ENCODE measurements at places on chromosomes 1 and 21.

- no peak for DNase-seq
Observed at GRCh38 chr1:245099401-245099800, 55.4 kb upstream of the KIF26B start.

GRCh38 chr1:200917291-200917817 lies 22.7 kb downstream of the INAVA start:
- peak; percentile 93 for DNase-seq

DNA sequence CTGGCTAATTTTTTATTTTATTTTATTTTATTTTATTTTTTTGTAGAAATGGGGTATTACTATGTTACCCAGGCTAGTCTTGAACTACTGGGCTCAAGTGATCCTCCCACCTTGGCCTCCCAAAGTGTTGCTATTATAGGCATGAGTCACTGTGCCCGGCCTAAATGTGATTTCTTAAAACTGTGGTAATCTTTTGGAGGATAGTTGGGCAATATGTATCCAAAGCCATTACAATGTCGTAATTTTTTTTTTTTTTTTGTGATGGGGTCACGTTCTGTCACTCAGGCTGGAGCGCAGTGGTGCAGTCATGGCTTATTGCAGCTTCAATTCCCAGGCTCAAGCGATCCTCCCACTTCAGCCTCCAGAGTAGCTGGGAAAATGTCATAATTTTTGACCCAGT lies 14.2 kb downstream of the ETV3L start:
- no peak for DNase-seq

- peak; percentile 99 for DNase-seq
Observed at GRCh38 chr1:243712242-243712641, 137.8 kb downstream of the AKT3 start.

- no peak for DNase-seq
Observed at GRCh38 chr1:180922631-180923015, 9.9 kb downstream of the KIAA1614 start.

DNA sequence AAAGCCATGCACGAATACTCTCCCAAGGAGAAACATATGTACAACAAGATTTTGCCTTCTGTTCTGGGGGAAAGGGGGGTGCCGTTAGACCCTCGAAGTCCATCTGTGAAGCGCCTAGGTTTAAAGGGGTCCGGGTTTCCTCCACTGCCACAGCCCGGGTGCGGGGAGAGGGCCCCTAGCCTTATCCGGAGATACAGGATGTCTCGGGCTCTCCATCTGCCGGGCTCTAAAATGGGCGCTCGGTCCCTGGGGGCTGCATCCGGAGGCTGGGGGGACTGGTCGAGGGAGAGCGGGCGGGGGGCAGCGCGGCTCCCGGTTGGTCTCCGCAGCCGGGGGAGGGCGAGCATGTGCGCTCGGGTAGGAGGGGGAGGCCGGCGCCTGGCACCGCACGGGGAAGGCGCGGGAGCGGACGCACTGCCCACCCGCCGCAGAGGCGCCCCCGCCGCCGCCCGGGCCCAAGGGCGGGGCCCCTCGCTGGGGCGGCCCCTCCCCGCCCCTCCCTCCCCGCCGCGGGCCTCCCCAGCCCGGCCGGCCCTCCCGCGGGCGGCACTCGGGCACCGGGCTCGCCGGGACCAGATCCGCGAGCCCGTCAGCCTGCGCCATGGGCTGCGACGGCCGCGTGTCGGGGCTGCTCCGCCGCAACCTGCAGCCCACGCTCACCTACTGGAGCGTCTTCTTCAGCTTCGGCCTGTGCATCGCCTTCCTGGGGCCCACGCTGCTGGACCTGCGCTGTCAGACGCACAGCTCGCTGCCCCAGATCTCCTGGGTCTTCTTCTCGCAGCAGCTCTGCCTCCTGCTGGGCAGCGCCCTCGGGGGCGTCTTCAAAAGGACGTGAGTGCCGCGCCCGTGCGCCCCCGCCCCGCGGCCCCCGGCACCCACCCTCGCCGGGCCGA lies 63.1 kb downstream of the ELK4 start:
- no peak for DNase-seq

Measured in NCI-H1694 (cell line).